ENCODE measurements at places on chromosomes 3 and 15. TPM values are rescaled to one million over a fixed set of nuclear protein-coding genes. Genes with fewer than 3 reads are reported as not detected.

U2SURP gene
- 156 TPM for total RNA-seq

SLC7A14 gene
- 0.17 TPM for total RNA-seq

LSAMP gene
- total RNA-seq = 17.6 TPM

MCF2L2 gene
- 0.09 TPM for total RNA-seq

UBE2E2 gene
- total RNA-seq = 35.8 TPM

INAFM2 gene
- total RNA-seq = 15.5 TPM

OR5K2 gene
- total RNA-seq = not detected

ZNF710 gene
- total RNA-seq = 4.5 TPM

NOX5 gene
- total RNA-seq = not detected

ALPK3 gene
- total RNA-seq = 0.11 TPM

IQCF5 gene
- not detected for total RNA-seq

RTP1 gene
- total RNA-seq = not detected

CHST14 gene
- total RNA-seq = 16.6 TPM

GP5 gene
- not detected for total RNA-seq

A4GNT gene
- not detected for total RNA-seq

HEMK1 gene
- total RNA-seq = 9.7 TPM

PAQR9 gene
- total RNA-seq = not detected

Data from Daoy (cell line).